ENCODE measurements at places on chromosomes 11 and 22.

DNA sequence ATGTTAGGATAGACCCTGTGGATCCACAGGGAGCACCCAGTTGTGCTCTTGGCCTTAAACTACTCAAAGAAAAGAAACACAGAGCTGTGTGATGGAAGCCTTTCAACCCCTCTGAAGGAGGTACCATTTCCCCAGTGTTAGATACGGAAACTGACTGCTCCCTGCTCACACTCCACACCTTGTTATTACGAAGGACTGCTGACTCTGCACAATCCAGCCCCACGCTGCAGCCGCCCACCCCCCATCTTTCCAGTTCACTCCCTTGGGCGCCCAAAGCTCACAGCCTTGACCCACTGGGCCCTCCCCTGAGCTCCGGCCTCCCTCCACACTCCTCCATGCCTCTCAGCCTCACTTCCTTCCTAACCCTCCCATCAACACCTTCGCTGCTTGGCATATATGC lies 75.5 kb downstream of the EFCAB6 start:
- DNase-seq = no peak

DNA sequence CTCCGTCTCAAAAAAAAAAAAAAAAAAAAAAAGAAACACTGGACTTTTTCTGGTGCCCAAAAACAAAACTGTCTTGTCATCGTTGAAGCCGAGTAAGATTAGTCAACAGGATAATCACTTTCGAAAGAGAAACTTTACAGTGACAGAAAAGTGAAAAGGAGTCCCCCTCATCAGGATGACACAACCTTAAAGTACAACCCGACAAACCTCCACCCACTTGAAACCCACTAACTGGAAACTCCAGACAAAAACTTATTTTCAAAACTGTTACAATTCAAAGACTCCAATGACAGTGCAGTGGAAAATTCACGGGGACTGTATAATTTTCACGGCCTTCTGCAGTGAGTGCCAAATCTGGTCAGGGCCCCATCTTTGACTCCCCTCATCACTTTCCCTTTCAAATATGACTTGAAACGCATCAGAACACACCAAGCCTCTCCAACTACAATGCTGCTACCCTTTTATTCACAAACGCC lies 1.3 kb downstream of the DENND5A start:
- DNase-seq = peak; percentile 26

GRCh38 chr11:15034687-15035267 lies 38.6 kb upstream of the CALCB start:
- no peak for DNase-seq

- no peak for DNase-seq
Measured at GRCh38 chr11:60288531-60288930, 8.1 kb downstream of the MS4A4A start.

GRCh38 chr11:2716376-2717095 lies 16.7 kb upstream of the KCNQ1OT1 start:
- DNase-seq = no peak

DNA sequence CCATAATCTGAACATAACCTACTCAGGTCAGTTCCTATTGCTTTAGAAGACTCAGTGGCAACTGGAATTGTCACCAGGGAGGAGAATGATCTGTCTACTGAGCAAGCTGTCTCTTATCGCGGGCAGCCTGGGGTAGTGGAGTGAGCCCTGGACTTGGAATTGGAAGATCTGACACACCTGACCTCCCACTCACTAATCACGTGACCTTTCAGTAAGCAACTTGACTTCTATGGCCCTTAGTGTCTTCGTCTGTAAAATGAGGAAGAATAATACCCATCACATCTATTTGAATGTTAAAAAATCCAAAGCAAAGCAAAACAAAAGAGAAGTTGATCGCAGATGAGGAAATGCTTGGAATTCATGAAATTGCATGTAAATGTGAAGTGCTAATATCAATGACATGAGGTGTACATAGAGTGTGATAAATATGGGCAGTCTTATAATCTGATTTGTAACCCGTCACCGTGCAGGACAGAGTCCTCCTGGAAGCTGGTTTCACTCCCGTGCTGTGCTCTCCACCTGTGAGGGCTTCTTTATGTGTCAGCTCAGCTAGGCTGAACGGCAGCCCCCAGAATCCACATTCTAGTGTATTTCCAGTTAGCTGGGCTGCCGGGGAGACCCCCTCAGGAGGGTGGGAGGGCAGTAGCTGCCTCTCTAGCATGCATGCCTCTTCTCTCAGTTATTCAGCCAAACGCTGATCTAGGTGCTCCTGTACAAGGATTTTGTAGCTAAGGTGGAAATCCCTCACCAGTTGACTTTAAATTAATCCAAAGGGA lies 482.9 kb downstream of the OPCML start:
- no peak for DNase-seq

DNA sequence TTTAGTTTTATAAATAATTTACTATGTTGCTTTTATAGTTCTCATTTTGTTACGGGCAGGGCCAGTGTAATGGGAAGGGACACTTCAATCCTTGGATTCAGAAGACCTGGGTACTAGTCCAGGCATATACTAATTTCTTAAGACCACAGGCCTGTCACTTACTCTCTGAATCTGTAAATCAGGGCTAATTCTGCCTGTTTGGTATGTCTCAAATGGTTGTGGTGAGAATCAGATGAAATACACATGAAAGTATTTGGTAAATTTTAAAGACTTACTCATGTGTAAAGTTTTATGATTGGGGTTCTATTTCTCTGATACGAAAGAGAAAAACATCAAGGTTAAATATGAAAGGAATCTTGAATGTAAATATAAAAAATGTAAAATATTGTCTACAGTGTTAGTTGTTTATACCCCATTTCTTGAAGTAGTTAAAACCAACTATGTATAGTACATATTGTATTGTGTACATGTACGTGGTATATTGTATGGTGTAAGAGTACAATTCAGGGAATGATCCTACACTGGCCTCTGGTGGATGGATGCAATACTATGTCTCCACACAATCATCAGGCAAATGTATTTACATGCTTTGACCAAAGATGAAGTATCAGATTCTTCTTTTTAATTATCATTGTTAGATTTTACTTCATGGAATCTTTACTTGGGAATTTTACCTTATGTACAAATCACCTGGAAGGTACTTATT lies 24.5 kb upstream of the RAG2 start:
- DNase-seq = peak; percentile 50

GRCh38 chr11:96878299-96879051 lies 488.7 kb downstream of the JRKL start:
- no peak for DNase-seq

- peak; percentile 71 for DNase-seq
Measured at GRCh38 chr11:61947486-61948210, 2.5 kb upstream of the BEST1 start.

- no peak for DNase-seq
Measured at GRCh38 chr22:41023299-41023623, 69.1 kb upstream of the EP300 start.

- peak; percentile 8 for DNase-seq
Measured at GRCh38 chr22:29202212-29203192, 3.2 kb upstream of the EMID1 start.

- no peak for DNase-seq
Measured at GRCh38 chr11:38226684-38227083, 1628.6 kb upstream of the RAG2 start.

GRCh38 chr11:72720047-72720446 lies 32.2 kb downstream of the ARAP1 start:
- DNase-seq = no peak

DNA sequence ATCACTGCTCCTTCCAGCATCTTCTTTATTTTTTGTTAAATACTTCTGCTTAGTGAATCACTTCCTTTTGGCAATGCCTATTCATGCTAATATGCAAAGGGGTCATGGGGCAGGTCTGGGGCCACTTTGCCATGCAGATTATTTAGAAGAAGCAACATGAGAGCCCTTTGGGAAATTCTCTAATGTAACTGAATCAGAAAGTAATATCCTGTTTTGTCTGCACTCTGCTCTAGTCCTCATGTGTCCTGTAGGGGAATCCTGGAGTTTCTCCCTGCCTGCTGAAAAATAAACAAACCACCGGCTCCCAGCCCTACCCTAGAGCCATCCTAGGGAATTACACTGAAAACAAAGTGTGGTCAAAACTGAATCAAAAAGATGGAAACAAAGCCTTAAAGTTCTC lies 176.5 kb upstream of the POU2AF2 start:
- DNase-seq = peak; percentile 3
